ENCODE measurements at places on chromosomes 7 and 10. TPM values are rescaled to one million over a fixed set of nuclear protein-coding genes. Genes with fewer than 3 reads are reported as not detected.

The PRLHR gene
- not detected for total RNA-seq

The TRRAP gene
- total RNA-seq = 59.1 TPM

The AUTS2 gene
- 0.87 TPM for total RNA-seq

The SORCS1 gene
- total RNA-seq = 0.21 TPM

The HOXA2 gene
- not detected for total RNA-seq

The OTUD1 gene
- 10.2 TPM for total RNA-seq

The RUFY2 gene
- total RNA-seq = 11.3 TPM

The C7orf25 gene
- total RNA-seq = 4.4 TPM

Measured in activated T-helper 2 cell treated with anti-CD3 and anti-CD28 coated beads, Interferon-gamma antibody, Interleukin-2, Interleukin-4, amounts not matched to agents 10 μg/mL and 5 μg/mL and 100 μg/mL, durations not matched to agents 14 hours and 24 hours and 36 hours (primary cell).